ENCODE measurements at places on chromosomes 3 and 15.
A peak's percentile ranks its signal among the peaks of the same experiment; 100 is the strongest.

- DNase-seq: no peak
Measured at GRCh38 chr3:144128108-144128892, 156.7 kb downstream of the DIPK2A start.

- peak; percentile 75 for DNase-seq
Measured at GRCh38 chr3:49415931-49416601, 3.8 kb downstream of the TCTA start.

GRCh38 chr15:74781431-74782258 lies at the start of gene CSK:
Gene CSK (plus strand): TSS chr15:74782080. CDS start chr15:74798298, 16,218 bp downstream.
- peak; percentile 82 for DNase-seq

DNA sequence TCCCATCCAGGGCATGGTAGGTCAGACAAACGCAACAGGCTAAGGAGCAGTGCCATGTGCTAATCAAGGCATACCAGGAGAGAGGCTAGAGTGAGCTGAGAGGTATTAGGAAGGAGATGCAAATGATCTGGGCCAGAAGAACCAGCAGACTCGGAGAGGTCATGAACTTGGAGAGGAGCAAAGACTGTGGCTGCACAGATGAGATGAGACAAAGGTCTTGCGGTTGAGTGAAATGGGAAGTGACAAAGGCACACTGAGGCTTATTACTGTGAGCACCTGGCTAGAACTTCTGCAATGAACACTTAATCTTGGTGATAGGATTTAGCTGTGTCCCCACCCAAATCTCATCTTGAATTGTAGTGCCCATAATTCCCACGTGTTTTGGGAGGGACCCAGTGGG lies 380.2 kb downstream of the ULK4 start:
- DNase-seq: no peak

- no peak for DNase-seq
Measured at GRCh38 chr15:73851689-73852088, 21.7 kb upstream of the TBC1D21 start.

DNA sequence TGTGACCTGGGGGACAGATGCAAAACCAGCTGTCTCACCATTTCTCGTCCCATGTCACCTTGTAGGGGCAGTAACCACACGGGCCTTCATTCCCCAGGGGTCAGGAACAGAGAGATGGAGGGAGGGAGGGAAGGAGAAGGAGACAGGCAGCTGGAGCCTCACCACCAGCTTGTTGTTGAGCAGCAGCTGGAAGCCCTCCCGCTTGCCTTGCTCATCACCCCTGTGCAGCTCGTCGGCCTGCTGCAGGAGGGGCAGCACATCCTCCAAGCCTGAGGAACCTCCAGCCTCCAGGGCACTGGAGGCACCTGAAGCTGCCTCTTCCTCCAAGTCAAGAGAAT lies 10.3 kb downstream of the RMDN3 start:
- DNase-seq: no peak

GRCh38 chr3:60575718-60576272 lies 675.5 kb downstream of the FHIT start:
- DNase-seq: no peak

DNA sequence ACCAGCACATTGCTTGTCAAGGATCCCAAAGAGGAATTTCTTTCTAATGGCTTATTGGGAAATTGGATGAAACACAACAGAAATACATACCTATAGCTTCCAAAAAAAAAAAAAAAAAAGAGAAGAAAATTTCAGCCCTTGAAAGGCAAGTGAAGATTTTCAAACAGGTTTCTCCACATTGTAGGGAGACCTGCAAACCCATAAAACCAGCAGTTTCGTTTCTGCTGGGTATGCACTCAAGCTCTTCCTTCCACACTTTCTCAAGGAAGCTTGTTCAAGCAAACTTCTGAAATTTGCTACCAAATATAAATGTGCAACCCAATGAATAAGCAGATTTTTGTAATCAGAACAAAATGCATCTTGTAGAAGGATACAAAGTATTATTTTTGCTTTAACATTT lies 15.9 kb upstream of the SH3BP5 start:
- DNase-seq: no peak

All from central memory CD4-positive, alpha-beta T cell (primary cell).